ENCODE measurements at places on chromosomes 6 and 20. TPM values are rescaled to one million over a fixed set of nuclear protein-coding genes. Genes with fewer than 3 reads are reported as not detected.

DNA sequence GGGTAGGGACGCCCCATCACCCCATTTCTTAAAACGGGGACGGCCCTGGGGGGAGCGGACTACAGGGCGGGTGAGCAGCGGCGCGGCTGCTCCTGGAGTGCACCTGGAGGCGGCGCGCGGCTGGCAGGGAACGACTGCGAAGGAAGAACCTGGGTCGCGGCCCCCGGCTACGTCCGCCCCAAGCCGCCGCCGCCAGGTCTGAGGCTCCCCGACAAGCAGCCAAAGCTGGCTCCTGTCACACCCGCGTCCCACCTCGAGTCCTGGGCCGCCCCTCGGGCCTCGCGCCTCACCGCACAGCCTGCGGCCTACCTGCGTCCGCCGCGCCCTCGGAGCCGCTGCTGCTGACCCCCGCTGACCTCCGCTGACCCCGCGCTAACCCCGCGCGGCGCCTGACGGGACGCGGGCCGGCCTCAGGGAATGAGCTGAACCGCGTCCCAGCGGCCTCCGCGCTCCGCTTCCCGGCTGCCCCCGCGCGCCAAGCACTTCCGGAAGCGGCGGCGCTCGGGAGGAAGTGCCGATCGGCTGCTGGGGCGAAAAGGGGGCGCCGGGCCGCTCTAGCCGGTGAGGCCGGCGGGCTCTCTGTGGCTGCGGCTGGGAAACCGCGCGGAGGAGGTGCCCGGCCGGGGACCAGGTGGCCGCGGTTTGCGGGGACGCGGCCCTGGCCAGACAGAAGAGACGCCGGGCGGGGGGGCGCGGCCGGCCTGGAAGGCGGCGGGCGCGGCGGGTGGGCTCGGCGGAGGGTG lies at the start of the genes ARFRP1 and ZGPAT:
Gene ARFRP1 (minus strand): TSS at position 419 of the 743 bp plus-strand sequence. CDS start 885 bp downstream, outside the sequence.
Gene ZGPAT (plus strand): TSS at position 482 of the 743 bp plus-strand sequence. CDS start 542 bp downstream, outside the sequence.
- peak; percentile 96 for DNase-seq

GRCh38 chr20:37361336-37361735 lies 15.4 kb downstream of the SRC start:
- no peak for DNase-seq

- no peak for DNase-seq
Measured at GRCh38 chr6:104017410-104018381, 842.0 kb downstream of the HACE1 start.

DNA sequence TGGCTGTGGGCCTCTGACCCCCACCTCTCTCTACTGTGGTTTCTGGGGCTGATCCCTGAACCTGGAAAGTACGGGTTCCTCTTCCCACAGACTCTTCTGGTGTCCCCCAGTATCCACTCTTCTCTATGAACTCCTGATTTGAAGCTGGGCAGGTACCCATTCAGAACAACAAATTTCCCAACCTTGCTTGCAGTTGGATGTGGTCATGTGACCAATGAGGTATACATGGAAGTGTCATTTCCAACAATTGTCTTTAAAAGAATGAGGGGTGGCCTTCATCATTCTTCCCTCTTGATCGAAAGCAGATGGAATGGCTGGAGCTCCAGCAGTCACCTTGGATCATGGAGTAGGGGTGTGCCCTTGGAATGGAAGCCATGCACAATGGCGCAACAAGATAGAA lies 128.0 kb upstream of the MLN start:
- DNase-seq = no peak

- DNase-seq = no peak
Measured at GRCh38 chr20:46789339-46790028, 80.0 kb downstream of the SLC2A10 start.

GRCh38 chr20:62935968-62936585 lies 1.9 kb upstream of the GID8 start:
- DNase-seq = no peak

VSX1 gene
- 0.16 TPM for total RNA-seq

- DNase-seq = no peak
Measured at GRCh38 chr6:161434921-161435747, 161.3 kb upstream of the AGPAT4 start.

DNA sequence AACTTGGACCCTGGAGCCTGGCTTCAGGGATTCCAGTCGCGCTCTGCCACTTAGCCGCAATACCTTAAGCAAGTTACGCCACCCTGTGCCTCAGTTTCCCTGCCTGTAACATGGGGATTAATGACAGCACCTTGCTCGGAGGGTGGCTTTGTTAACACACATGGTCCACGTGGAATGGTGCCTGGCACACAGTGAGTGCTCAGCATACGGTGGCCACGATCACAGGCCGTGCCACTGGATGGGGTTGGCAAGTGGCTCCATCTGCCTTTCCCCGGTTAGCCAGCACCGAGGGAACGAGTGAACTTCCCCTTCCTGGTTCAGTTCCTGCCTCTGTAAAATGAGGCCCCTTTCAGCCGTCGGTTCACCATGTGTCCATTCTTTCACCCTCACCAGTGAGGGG lies 17.2 kb downstream of the C6orf132 start:
- DNase-seq = no peak

DNA sequence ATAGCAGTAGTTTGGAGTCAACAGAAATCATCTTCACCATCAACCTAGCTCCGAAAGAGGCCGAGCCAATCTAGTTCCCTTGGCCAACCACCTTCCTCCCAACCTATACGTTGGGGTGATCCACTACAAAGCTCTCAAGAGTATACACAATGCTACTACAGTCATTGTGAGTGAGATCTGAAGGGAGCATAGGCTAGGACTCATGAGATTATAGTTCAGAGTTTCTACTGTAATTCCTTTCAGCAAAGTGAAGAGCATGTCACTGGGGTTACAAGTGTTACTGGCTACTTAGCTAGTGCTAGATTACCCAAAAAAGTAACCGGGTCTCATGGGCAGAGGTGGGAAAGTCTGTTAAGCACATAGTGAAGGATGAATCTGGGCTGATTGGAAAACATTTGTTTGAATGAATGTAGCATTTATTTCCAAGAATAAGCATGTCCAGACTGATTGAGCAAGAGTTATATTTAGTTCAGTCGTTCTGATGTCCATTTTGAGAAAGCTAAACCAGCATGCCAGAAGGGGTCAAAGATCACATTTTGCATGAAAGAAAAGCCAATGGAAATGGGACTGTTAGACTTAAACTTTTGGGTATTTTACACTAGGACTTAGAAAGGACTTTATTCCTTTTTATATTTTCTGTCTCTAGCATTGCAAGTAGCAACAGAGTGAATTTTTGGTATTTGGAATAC lies 10.5 kb upstream of the ESR1 start:
- DNase-seq = no peak

NSFL1C gene
- total RNA-seq = 52.6 TPM

- no peak for DNase-seq
Measured at GRCh38 chr6:150004101-150004782, 21.1 kb downstream of the RAET1L start.

AVP gene
- not detected for total RNA-seq

DNA sequence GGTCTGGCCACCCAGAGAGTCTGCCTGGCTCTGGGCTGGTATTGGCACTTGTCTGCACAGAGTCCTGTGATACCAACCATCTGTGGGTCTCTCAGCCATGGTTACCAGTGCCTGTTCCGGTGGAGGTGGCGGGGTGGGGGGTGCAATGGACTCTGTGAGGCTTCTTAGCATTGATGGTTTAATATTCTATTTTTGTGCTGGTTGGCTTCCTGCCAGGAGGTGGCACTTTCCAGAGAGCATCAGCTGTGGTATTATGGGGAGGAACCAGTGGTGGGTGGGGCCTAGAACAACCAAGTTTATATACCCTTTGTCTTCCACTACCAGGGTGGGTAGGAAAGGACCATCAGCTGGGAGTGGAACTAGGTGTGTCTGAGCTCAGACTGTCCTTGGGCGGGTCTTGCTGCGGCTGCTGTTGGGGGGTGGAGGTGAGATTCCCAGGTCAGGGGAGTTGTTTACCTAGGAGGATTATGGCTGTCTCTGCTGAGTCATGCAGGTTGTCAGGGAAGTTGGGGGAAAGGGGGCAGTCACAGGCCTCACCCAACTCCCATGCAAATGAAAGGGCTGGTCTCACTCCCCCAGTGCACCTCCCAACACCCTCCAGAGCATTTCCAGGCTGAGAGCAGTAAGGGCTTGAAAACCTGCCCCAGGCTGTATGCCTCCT lies 117.5 kb downstream of the FLRT3 start:
- DNase-seq = peak; percentile 37

DNA sequence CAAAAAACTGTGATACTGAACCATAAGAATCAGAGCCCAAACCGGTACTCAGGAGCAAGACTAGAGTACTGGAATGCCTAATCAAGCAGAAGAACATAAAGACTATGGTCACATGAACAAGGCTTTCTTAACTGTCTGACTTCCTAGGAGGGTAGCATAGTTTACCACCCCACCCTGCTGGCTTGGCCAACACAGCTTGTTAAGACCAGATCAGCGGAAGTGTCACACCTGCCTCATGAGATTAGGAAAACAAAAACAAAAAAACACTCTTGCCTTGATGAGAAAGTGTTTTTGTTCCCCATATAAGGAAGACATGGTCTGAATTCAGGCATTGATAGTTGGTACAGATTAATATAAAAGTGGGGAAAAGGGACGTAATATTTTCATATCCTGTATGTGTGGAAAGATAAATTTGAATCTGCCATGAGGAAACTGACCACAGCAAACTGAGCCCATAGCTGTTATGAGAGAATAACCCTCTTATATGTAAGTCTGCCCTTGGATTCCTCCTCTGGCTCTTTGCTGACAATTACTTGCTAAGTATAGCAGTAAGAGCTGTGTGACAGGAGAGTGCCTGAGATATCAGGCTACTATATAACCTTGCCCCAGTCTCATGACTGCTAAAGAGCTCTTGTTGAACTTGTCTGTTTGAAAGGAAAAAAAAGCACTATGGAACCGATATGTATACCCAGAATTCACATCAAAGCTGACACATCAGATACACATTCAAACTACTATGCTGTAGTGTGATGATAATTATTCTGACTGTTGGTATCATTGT lies 197.1 kb downstream of the EPHA7 start:
- no peak for DNase-seq

- DNase-seq = no peak
Measured at GRCh38 chr6:21886542-21887151, 293.1 kb downstream of the SOX4 start.

OPRM1 gene
- not detected for total RNA-seq

SCRT2 gene
- total RNA-seq = 0.31 TPM

GRCh38 chr20:22775671-22776139 lies 191.3 kb upstream of the FOXA2 start:
- no peak for DNase-seq

DNA sequence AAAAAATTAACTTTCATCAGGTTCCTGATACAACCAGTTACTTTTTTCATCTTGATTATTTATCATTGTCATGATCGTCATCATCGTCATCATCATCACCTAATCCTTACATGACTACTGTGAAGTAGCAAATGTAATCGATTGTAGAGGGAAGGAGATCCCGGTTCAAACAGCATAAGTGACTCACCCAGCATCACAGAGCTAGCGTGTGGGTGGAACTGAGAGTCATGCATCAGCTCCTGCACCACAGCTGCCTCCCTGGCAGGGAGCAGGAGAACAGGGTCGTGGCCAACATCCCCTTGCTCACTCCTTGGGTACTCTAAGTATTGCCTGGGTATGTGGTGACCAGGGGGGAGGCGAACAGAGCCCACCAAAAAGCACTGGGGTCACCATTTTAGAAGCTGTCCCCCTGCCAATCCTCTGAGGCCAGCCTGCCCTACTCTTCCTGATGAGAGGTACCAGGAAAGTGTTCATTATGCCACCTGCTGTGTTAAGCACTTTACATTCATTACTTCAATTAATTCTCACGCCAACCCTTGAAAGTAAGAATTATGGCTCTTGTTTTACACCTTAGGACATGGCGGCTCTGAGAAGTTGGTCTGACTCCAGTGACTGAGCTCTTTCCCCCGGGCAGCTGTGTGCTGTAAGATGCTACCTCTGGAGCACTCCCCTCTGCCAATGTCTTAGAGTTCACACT lies 425.2 kb downstream of the CD83 start:
- no peak for DNase-seq

RHAG gene
- total RNA-seq = not detected

DNA sequence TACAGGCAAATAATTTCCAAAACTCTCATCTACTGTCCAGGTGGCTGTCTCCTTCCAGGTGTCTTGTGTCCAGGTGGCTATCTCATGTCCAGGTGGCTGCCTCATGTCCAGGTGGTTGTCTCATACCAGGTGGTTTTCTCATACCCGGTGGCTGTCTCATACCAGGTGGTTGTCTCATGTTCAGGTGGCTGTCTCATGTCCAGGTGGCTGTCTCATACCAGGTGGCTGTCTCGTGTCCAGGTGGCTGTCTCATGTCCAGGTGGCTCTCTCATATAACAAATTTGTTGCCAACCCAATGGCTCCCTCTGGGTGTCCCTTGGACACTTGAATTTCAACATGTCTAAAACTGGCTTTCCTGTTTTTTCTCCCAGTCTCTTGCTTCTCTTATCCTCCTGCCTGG lies 14.3 kb upstream of the SLC22A3 start:
- DNase-seq = no peak

DNA sequence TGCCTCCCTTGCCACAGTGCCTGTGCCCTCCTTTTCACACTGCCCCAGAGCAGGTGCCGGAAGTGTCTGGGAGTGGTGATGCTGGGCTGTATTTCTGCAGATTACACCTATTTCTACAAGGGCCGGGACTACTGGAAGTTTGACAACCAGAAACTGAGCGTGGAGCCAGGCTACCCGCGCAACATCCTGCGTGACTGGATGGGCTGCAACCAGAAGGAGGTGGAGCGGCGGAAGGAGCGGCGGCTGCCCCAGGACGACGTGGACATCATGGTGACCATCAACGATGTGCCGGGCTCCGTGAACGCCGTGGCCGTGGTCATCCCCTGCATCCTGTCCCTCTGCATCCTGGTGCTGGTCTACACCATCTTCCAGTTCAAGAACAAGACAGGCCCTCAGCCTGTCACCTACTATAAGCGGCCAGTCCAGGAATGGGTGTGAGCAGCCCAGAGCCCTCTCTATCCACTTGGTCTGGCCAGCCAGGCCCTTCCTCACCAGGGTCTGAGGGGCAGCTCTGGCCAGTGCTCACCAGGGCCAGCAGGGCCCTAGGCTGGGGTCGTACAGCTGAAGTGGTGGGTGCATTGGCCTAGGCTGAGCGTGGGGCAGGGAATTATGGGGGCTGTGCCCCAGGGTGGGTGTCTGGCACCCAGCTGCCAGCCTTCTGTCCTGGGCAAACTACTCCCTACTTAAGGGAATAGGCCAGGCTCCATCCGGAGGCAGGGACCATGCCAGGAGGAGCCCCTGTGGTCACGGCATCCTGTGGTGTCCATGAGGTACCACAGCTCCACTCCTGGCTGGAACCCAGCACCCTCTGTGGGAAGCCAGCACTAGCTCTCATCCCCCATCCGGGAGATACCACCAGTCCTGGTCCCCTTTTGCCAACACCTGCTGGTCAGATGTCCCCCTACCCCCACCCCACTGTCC lies 3.5 kb downstream of the MMP24OS start:
- no peak for DNase-seq

- DNase-seq = no peak
Measured at GRCh38 chr6:125393449-125393858, 91.7 kb upstream of the HDDC2 start.

GRCh38 chr6:151242420-151242861 lies 2.7 kb downstream of the AKAP12 start:
- DNase-seq = no peak

- DNase-seq = no peak
Measured at GRCh38 chr6:154737424-154737823, 4.2 kb downstream of the SCAF8 start.

- DNase-seq = peak; percentile 20
Measured at GRCh38 chr6:137443901-137444300, 50.3 kb downstream of the OLIG3 start.

MLIP gene
- total RNA-seq = not detected
